ENCODE measurements at places on chromosomes 1 and 21.

DNA sequence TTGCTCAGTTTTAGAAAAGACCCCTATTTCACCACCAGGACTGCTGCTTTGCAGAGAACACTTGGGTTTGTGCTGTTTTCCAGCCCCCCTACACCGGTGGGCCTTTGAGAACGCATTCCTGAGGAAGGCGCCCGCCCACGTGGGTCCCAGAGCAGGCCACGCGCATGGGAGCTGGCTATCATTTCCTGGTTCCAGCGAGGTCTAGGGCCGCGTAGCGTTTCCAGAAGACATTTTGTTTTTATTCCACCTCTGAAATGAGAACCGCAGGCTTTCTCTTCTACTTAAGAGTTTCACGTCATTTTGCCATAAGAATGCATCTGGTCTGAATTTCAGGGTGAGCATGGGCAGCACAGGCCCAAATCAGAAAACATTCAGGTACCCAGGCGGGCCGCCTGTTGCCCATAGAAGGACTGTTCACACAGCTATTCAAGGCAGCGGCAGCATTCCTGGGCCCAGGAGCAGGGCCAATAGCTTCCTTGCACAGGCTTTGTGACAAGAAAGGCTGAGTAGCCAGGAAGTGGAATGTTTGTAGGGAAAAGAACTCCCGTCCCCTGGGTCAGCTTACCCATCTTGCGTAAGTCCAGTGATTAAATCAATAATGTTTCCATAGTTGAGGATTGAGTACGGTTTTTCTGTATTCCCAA lies 1.4 kb upstream of the KLHL21 start:
- DNase-seq = no peak

GRCh38 chr1:197195100-197195499 lies 48.6 kb upstream of the ASPM start:
- DNase-seq = no peak

DNA sequence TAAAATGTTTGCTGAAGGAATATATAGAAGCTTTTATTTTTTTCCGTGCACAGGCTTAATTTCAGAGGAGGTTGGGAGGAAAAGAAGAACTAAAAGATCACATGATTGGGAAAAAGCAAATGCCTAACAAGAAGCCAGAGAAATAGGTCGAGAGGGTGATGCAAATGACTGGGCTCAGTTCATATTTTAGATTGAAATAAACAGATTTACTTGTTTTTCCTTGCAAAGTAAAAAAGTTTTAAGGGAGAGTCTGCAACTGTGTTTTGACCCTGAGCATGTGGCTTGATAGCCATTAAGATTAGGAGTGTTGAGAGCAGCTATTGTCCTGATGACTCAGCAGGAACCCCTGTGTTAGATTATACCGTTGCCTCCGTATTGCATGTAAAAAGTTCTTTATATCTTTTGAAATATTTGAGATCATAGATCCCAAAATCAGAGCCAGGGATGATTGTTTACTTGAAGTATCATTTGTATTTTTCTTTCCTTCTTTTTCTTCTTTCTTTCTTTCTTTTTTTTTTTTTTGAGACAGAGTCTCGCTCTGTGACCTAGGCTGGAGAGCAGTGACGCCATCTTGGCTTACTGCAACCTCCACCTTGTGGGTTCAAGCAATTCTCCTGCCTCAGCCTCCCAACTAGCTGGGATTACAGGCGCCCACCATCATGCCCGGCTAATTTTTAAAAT lies 20.2 kb downstream of the CLIC4 start:
- no peak for DNase-seq

- no peak for DNase-seq
Measured at GRCh38 chr1:210475321-210475720, 146.6 kb downstream of the HHAT start.

- DNase-seq = no peak
Measured at GRCh38 chr1:71298633-71299032, 217.8 kb upstream of the ZRANB2 start.

GRCh38 chr1:28811766-28812668 lies at the start of gene OPRD1:
Gene OPRD1, plus strand, starts transcription at chr1:28812170. Its CDS starts 214 bp downstream, at chr1:28812384.
- DNase-seq = no peak

All from CD4-positive, alpha-beta T cell treated with Interferon alpha-2 for 1 hour (primary cell).